GM03348 (cell line): ENCODE measurements at places on chromosomes 3 and 15.

- DNase-seq = no peak
Measured at GRCh38 chr3:21043139-21043538, 707.9 kb downstream of the ZNF385D start.

DNA sequence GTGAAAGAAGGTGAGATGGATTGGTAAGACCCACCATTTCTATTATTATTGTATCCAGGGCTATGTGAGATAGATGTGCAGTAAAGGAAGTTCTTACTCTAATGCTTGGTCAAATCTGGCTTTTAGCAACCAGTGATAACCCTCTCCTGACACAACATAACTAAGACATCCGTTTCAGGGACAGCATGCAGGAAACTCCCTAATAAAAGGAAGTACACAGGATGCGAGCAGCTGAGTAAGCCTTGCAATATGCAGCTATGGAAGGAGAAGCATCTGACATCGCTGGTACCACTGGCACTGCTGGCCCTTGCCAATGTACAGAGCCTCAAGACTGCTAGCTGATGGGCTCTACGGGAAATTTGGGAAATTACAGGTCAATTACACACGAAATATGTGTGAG lies 662.3 kb downstream of the NR2F2 start:
- DNase-seq = no peak

DNA sequence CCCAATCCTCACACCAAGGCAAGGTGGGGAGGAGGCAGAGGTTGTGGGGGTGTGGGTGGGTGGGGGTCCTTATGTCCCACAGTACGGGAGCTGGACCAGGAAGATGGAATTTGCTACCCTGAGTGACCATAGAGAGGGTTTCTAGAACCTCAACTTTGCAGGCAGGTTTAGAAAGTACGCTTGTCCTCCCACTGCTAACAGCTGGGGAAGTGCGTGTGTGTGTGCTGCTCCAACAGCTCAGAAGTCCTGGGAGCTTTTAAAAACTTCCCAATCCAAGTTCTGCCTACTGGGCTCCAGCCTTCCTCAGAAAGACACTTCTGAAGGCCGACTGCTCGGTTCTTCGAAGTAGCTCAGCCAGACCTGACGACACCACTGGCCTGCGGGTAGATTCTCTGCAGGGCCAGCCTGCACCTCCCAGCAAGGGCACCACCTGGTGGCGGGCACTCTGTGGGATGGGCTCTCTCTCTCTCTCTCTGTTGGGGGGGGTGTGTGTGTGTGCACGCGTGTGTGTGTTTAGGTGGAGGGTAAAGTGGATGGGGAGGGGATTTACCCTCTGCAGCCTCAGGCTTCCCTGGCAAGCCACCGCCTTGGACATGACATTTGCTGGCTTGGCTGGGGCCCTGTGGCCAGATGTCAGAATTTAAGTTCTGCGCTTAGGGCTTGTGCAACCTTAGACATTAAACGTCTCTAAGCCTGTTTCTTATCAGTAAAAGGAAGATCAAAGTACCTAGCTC lies 15.6 kb downstream of the TMEM158 start:
- peak; percentile 89 for DNase-seq

- no peak for DNase-seq
Measured at GRCh38 chr3:13927295-13927694, 47.4 kb upstream of the WNT7A start.

DNA sequence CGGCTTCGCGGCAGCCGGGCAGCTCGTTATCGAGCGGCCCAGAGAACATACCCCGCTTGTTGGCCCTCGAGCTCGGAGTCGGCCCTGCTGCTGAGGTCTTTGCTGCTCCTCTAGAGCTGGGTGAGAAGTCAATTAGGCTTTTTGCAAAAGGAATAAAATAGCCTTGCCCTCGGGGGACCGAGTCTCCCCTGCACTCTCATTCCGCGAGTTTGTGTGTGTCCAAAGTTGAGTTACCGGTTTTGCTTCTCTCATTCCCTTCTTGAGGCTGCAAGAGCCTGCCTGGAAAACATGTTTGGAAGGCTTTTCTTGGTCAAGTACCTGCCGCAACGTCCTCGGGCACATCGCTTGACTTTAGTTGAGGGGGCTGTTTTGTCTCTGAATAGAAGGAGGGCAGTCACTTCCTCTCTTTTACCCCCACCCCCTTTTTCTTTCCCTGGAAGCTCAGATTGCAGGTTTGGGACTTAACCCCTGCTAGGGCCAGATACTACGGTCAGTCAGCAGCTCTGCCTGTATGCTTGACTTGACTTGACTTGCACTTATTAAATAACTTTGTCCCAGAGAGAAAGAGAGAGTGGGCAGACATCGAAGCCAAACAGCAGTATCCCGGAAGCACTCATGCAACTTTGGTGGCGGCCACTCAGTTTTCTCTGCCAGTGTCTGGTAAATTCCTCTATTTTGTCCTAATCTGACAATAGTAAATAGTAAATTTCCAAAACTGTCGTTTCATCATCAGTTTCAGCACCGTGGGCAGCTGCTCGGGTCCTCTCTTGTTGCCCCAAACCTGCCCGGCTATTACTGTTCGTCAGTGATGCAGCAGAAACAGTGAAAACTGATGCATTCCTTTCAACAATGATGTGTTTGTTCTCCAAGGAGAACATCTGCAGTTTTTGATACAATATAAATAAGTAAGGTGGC lies 609 bp downstream of the RNF13 start:
- peak; percentile 44 for DNase-seq

GRCh38 chr15:38849046-38849445 lies 284.4 kb upstream of the RASGRP1 start:
- no peak for DNase-seq

- no peak for DNase-seq
Measured at GRCh38 chr3:191528589-191528988, 67.6 kb downstream of the PYDC2 start.
